Stimulated activated CD4-positive, alpha-beta T cell treated with anti-CD3 and anti-CD28 coated beads, Interleukin-1b, Interleukin-23, amount 100 ng/mL, for 1 hour (primary cell): ENCODE measurements at places on chromosomes 7 and 10.

GRCh38 chr10:102648889-102649796 is 4.9 kb downstream of the TRIM8 start:
- DNase-seq: no peak

- DNase-seq: no peak
Observed at GRCh38 chr7:99497766-99498545, 2.1 kb downstream of the ZNF394 start.

DNA sequence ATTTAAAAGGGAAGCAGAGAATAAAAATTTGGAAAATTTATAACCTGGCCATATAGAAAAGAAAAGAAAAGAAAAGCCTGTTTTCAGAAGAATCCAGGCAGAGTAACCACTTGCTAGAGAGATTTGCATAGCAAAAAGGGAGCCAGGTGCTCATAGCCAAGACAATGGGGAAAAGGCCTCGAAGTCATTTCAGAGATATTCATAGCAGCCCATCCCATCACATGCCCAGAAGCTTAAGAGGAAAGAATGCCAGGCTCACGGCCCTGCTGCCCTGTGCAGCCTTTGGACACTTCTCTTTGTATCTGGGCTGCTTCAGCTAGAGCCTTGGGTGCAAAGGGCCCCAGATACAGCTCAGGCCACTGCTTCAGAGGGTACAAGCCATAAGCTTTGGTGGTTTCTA is 159.8 kb downstream of the CCDC7 start:
- no peak for DNase-seq

DNA sequence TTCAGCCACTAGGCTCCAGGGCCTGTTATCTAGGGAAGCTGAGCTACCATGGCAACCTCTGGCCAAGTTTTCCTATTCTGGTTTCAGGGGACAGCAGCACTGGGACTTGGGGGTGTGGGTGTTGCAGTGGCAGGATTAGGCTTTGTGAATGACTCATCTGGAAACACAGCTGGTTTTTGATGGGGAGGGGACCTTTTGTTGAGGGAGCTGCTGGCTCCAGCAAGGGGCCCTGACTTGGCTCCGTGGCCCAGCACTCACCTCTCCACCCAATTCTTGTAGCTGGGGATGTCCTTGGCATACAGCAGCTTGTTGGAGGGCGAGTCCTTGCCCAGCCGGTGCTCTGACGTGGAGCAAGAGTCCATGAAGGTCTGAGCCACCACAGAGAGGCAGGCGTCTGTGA is 435.9 kb downstream of the PLXNA4 start:
- DNase-seq: no peak

DNA sequence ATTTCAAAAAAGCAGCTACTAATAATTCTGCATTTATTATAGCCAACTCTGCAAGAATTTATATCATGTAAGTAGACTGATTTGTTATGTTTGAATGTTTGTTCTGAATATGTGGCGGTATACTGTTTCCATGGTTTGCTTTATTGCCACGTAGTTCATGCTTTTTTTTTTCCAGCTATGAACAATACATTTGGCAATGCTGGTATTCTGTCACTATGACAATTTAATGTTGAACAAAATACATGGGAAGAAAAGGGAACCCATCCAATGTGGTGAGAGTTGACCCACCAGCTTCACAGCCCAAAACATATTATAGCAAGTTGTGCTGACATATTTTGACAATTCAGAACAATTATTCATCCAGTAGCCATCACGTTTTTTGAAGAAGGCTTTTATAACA is 145.6 kb downstream of the CCDC71L start:
- DNase-seq: no peak

DNA sequence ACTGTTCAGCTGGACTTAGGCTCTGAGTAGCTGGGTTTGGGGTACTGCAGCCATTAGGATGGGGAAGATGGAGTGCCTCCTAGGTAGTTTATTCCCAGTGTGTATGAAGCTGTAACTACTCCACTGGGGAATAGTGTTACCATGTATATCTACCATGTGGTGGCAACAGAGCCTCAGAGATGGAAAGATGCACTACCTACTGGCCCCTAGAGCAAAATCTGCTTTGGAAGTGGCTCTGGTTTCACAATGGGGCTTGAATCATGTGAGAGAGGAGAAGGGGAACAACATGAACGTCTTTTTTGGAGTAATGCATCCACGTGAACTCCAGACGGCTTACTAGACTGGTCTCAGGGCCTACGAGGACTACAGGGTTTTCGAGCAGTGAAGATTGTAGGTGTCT is 167.3 kb downstream of the CALCR start:
- DNase-seq: no peak

- DNase-seq: no peak
Observed at GRCh38 chr10:99394256-99394655, 36.2 kb downstream of the GOT1 start.

GRCh38 chr7:3861941-3862340 is 560.9 kb downstream of the SDK1 start:
- DNase-seq: no peak

GRCh38 chr7:151895631-151896031 is 18.7 kb upstream of the PRKAG2 start:
- no peak for DNase-seq

GRCh38 chr7:149125189-149125862 is 798 bp downstream of the ZNF425 start:
- DNase-seq: no peak

DNA sequence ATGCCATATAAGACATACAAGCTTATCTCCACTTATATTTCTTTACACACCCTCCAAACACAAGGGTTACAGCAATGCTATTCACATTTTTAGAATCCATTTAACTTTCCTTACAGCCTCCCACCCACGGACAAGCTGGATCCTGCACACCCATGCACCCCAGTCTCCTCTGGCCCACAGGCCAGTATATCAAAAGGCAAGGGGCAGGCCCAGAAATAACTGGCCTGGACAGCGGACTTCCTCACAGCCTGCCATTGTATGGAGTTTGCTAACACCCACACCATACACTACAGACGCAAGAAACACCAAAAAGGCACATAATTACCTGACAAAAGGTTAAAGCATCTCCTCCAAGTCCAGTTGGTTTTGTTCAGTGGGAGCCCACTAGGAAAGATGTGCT is 12.0 kb downstream of the HOXA4 start:
- no peak for DNase-seq

GRCh38 chr10:64586934-64587503 is 1065.8 kb downstream of the REEP3 start:
- no peak for DNase-seq

DNA sequence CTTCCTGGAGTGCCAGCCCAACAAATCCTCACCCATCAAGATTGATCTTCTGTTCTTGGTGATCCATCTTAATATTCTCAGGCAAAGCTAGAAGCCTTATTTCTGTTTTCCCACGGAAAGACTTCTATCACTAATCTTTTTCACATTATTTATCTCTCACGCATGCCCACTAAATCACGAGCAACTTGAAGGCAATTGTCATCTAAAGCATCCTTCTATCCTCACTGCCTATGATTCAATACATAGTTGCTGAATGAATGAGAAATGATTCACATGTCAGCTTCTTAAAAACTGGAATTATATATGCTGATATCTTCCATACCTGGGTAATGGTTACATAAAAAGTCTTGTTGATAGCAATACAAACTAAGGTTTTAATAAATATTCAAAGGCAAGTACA is 12.6 kb upstream of the COL1A2 start:
- no peak for DNase-seq

DNA sequence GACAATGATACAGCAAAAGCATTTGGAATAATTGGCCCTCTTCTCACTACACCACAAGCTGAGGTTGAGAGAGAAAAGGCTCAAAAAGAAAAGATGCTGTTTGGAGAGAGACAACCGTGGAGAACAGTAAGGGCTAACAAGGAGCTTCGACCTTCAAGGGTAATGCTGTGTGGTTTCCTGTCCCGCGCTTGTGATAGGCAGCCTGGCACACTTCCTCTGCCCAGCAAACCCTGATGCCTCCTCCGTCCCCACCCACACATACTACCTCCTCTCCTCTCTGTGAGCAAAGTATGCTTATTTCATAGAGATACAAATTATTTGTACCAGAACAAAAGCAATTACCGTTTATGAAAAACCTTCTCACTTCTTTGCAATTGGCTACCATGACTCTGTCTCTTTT is 755.4 kb downstream of the KCNMA1 start:
- no peak for DNase-seq

DNA sequence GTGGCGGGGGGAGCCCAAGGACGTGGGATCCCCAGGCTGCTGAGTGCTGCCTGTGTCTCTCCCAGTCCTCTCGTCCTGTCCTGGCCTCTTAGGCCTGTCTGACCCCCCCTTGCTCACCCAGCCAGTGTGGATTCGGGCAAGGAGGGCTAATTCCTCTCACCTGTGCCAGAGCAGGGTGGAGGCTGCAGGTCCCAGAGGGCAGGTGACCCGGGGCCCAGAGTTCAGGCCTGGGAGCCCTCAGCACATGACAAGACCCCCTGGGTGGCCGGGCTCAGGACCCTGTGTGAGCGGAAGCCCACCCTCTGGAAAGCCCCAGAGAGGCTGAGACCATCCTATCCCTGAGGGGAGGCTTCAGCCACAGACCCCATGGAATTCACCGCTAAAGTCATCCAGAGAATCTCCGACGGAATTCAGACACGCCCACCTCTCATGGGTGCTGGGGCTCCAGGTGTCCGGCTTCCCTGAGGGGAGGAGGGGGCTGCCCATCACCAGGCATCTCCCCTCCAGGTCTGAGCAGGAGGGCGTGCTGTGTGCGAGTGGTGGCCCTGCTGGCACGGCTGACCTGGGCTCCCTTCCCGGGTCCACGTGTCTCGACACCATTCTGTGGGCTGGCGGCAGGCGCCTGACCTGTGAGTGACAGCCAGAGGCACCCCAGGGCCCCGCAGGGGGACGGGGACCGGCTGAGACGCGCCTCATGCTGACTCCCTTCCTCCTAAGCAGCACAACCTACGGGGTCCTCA is 5.0 kb downstream of the KNDC1 start:
- DNase-seq: no peak

- DNase-seq: no peak
Observed at GRCh38 chr10:77553966-77554365, 83.6 kb downstream of the KCNMA1 start.

GRCh38 chr10:85741626-85742300 is 624.8 kb downstream of the GRID1 start:
- no peak for DNase-seq

- no peak for DNase-seq
Observed at GRCh38 chr7:151077705-151078232, 2.8 kb downstream of the FASTK start.

- no peak for DNase-seq
Observed at GRCh38 chr10:48205918-48206317, 68.6 kb downstream of the FRMPD2 start.

DNA sequence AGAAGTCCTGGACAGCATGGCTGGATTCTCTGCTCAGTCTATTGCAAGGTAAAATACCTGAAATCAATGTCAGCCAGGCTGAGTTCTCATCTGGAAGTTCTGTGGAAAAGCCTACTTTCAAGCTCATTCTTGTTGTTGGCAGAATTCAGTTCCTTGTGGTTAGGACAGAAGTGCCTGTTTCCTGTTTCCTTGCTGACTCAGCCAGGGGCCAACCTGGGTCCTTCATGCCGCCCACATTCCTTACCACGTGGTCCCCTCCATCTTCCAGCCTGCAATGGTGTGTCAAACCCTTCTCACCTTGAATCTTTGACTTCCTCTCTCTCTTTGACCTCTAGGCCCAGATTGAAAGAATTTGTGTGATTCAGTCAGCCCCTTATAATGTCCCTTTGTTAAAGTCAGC is 197.1 kb upstream of the STK17A start:
- no peak for DNase-seq

- DNase-seq: no peak
Observed at GRCh38 chr7:144656965-144657517, 178.8 kb downstream of the TPK1 start.
